Lower leg skin (tissue), 4 donors: ENCODE measurements at places on chromosomes 2 and 18. TPM values are rescaled to one million over a fixed set of nuclear protein-coding genes. Genes with fewer than 3 reads are reported as not detected.

GRCh38 chr2:168614172-168615018 lies 158.3 kb downstream of the CERS6 start:
- DNase-seq, result no peak

DNA sequence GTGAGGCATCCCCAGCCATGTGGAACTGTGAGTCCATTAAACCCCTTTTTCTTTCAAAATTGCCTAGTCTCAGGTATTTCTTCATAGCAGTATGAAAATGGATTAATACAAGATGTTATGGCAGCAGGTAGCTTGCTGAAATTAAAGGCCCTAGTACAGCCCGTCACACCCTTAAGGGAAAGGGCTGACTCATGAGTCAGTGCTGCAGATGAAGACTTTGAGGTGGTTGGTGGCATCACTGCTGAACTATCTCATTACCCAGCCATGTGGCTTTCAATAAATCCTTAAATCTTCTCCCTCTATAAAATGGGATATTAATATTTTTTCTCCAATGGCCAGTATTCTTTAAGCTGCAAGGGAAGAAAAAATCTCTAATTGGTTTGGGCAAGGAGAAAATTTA lies 226.1 kb upstream of the CCDC68 start:
- no peak for DNase-seq

GRCh38 chr2:222391743-222392285 lies 32.5 kb upstream of the SGPP2 start:
- no peak for DNase-seq

- no peak for DNase-seq
Measured at GRCh38 chr2:5720426-5720825, 28.2 kb downstream of the SOX11 start.

DNA sequence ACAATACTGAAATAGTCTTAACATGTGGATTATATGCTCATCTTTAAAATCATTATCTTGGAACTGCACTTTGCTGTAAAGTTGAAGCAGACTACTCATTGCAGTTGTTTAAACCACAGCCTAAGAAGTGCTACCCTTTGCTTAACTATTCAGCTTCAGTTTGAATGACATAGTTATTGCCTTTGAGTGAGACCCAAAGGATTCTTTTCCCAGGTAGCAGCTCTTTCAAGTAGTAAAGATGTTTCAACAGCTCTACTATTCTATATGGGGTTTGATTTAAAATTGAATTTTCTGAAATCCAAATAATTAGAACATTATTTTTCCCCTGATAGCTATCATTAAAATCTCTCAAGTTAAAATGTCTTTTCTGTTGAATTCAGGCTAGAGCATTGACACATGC lies 1.1 kb downstream of the SCG2 start:
- no peak for DNase-seq

DNA sequence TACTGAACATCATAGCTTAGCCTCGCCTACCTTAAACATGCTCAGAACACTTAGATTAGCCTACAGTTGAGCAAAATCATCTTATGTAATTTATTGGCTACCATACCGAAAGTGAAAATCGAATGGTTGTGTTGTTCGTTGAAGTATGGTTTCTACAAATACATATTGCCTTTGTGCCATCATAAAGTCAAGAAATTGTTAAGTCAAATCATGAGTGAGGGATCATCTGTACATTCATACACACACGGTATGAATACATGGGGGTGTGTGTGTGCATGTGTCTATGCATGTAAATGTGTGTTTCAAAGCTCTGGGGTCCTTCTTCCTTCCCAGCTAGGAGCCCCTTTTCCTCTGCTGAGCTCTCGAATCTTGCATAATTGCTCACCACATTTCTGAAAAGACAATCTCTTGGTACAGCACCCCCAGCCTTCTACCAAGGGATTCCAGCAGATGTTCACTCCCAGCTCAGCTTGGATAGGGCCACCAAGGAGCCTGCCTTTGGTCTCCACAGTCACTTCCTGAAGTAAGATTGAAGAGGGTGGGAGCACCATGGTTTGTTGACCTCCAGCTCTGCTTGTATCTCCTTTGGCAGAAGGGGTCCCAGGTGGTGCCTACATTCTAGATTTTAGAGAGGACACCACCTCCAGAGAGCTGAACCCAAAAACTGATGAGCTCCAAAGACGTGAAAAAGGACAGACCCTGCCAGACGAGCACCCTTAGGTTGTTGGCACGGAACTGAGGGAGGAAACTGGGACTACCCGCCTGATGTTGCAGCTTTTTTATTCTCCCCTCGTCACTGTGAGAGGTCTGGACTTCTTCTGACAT lies 33.2 kb upstream of the CYP1B1 start:
- DNase-seq, result no peak

- no peak for DNase-seq
Measured at GRCh38 chr2:181848261-181848886, 43.2 kb upstream of the ITPRID2 start.

DNA sequence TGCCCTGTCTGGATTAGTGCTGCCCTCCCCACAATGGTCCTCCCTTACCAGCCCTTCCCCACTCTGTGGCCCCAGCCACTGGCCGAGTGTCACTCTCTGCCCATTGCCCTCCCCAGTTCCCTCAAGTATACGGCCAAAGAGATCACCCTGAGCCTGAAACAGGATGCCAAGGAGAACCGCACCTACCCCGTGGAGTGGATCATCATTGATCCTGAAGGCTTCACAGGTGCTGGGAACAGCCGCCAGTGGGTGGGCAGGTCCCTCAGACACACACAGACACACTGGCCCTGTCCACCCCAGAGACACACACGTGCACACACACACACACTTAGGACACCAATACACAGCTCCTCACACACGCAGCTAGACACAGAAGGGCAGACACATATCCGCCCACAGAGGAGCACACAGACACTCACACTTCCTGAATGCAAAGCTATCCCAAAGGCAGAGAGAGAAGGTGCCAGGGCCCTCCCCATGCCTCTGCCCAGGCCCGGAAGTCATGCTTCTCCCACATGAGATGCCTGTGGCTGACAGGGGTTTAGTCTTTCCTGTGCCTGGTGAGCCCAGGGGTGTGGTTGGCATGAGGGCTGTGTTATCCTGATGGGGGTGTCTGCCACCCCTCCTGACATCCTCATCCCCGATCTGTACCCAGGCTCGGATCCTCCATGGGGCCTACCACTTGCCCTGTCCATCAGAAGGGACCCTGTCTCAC lies 2.9 kb downstream of the CHRND start:
- DNase-seq, result no peak

DNA sequence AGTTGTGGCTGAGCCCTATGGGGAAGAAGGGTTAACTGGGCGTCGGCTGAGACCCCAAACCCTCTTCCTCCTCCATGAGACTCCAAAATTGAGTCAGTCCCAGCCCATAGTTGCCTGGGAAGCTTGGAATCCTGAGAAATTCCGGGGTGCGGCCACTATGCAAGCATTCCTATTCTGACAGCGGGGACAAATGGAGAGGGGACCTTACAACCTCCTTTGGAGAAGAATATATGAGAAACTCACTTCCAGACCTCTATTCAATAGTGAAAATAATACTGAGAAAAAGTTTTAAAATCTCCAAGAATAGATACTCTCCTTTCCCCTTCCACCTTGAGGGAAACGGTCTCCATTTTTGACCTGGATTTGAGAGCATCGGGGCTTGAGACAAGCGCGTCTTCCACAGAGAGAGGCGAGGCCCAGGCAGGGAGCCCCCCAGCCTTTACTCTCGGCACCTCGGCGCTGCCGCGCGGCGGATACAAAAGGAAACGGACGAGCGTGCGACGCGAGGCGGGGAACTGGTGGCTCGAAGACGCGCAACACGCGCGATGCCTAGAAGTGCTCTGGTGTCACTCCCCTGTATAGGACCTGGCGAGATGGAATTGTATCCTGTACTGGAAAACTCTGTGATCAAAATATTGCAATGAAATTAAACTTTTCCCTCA lies 11.1 kb downstream of the NR4A2 start:
- no peak for DNase-seq

DNA sequence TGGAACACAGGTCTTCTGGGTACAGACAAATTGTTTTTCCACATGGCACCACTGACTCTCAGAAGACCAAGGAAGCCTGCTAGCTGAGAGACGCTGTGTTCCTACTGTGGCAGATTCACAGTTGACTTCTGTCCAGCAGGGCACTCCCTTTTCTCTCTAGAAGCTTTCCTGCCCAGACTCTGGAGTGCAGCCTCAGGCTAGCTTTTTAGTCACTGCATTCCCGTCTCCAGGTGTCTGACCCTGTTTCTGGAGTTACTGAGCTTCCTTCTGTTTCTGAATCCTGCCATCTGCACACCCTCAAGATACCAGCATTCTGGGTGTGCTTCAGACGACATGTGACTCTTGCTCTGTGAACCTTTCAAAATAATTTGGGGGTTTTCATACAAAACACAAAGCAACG lies 125.1 kb downstream of the TMEM200C start:
- DNase-seq, result no peak

GRCh38 chr2:75728614-75729419 lies 18.1 kb upstream of the GCFC2 start:
- DNase-seq, result no peak

GRCh38 chr2:17713291-17713690 lies 40.3 kb downstream of the SMC6 start:
- no peak for DNase-seq

DNA sequence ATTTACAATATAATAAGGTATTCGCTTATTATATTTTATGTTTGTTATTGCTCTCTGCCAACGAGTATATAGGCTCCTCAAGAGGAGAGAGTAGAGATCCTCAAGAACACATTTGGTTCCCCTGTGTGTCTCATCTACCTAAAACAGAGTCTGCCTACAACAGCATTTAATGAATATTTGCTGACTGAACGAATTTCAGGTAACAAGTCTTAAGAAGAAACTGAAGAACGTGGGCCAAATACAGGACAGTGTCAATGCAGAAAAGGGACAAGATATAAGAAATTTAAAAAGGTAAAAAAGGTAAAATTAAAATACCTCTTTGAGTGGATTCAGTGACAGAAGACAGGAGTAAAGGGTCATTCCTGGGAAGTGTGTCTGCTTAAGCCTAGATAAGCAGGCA lies 129.2 kb downstream of the HNMT start:
- DNase-seq, result no peak

- DNase-seq, result no peak
Measured at GRCh38 chr2:98381494-98381893, 35.2 kb downstream of the CNGA3 start.

DNA sequence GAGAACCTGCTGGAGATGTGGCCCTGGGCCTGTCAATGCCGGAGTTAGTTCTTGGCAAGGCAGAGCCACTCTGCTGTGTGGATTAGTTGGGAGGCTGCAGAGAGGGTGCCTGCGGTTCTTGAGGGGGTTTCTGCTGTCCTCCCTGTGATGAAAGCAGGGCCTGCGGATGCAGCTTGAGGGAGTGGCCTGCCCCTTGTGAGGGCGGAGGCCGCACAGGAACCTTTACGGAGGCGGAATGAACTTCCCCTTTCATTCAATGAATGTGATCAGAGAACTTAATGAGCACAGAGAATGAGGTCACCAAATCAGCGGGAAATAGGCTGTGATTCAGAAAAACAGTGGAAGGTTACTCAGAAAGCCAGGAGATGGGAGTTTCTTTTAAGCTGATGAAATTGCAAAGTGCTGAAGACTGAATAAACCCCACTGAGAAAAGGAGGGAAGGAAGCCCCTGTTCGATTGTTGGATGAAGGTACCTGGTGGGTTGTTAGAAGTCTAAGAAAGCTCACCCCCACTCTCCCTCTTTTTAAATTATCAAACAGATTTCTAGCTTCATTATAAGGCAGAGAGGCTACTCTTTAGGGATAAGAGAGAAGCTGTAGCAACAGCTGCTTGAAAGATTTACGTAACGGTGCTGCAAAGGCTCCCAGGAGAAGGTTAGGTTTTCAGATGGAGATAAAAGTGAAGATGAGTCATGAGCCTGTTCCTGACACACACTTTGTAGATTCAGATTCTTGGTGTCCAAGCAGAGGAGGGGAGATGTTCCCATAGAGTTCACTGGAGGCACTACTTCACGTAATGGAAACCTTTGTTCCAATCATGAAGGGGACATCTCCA lies 47.4 kb downstream of the VWA3B start:
- no peak for DNase-seq

The KCNE4 gene
- 4.1 TPM for total RNA-seq

The PLGLB2 gene
- 1.8 TPM for total RNA-seq

The SLC30A3 gene
- not detected for total RNA-seq

The ATP6V1C2 gene
- 418 TPM for total RNA-seq

The DNAJC5G gene
- not detected for total RNA-seq

The KCNG2 gene
- total RNA-seq, result not detected

The FEV gene
- not detected for total RNA-seq
